HL-60 (cell line): ENCODE measurements at places on chromosomes 1 and 21.

DNA sequence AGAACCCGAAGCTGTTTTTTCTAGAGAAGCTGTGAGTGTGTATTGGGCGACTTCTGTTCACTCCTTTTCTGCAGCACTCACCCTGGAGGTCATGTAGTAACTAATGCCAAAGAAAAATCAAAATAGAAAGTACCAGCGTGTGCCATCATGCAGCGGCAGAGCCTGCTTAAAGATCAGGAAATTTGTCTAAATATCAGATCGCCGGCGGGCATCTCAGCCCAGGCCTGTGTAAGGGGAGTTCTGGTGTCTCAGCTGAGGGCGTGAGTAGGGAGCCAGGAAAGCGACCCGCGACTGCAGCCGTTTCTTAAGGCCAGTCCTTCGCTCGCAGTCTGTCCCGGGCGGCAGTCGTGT, 768 bp downstream of the EDARADD start:
- no peak for DNase-seq

DNA sequence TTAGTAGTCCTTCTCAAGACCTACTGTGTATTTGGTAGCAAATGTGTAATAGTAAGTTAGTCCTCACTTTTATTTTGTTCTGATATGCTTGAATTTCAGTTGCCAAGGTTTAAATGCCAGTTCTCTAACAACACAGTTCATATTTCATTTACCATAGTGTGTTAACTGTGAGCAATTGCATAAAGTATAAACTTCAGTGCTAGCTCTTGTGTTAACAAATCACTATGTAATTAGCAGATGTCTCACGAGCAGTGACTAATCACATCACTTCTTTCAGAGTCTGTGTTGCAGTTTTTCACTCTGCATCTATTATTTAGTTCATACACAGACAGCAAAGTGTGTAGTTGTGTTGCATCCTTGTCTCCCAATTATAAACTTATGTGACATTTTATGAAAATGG, 47.8 kb downstream of the ZMYM4 start:
- DNase-seq, result no peak

GRCh38 chr1:79362470-79362869, 355.9 kb upstream of the ADGRL4 start:
- DNase-seq, result no peak

GRCh38 chr1:187409341-187409740, 580.6 kb downstream of the PLA2G4A start:
- no peak for DNase-seq

- no peak for DNase-seq
Measured at GRCh38 chr1:81298266-81298665, 502.5 kb upstream of the ADGRL2 start.

- no peak for DNase-seq
Measured at GRCh38 chr1:169363046-169363730, 4.4 kb downstream of the NME7 start.

DNA sequence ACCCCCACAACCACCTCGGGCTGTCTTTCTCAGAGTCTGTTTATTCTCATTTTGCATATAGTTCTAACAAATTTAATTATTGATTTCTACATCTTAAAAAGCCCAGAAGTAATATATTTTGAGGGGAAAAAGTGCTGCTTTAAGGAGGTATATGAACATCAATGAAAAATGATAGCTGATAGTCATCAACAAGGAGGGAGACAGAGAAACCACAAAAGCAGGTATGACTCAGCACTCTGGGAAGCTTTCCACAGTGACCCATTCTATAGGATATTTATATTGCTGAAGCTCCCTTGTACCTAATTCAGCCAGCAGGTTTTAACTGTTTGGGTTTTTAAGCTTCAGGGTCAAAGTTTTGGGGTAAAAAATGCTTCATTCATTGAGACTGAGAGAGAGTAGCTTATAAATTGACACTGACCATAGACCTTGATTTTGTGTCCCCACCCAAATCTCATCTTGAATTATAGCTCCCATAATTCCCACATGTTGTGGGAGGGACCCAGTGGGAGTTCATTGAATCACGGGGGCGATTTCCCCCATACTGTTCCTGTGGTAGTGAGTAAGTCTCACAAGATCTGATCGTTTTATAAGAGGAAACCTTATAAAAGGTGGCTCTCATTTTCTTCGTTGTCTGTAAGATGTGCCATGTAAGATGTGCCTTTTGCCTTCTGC, 27.4 kb downstream of the VANGL1 start:
- DNase-seq, result peak; percentile 15

GRCh38 chr1:183571678-183572268, 18.5 kb downstream of the NCF2 start:
- no peak for DNase-seq

DNA sequence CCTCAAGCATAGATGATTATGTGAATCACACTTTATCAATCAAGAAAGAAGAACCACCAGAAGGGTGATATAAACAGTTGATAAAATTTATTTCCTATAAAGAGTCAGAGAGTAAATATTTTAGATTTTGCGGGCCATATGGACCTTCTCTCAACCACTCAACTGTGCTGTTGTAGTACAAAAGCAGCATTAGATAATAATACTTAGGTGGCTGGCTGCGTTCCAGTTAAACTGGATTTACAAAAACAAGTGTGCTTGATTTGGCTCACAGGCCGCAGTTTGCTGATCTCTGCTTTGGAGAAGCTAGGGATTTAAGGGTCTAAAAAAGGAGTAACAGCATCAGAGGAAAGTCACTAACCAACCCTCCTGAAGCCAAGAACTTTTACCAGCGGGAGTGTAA, 1406.0 kb downstream of the KCNT2 start:
- DNase-seq, result no peak

DNA sequence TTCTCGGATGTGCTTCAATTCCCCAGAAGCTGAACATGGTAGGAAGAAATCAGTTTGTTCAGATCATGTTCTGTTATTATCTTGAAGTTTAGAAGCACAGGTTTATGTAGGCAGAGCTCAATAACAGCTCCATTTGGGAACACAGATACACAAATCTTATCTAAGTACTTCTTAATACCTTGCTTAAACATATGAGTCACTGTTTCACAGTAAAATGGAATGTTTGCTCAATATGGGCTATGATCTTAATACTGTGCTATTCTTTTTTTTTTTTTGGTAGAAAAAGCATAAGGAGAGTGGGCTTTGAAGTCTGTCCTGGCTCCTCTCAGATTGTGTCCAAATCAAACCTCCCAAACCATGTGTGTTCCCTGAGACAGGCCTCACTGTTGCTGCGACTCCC, 13.4 kb downstream of the PROK1 start:
- no peak for DNase-seq

- no peak for DNase-seq
Measured at GRCh38 chr1:171218661-171219060, 29.6 kb upstream of the FMO1 start.

DNA sequence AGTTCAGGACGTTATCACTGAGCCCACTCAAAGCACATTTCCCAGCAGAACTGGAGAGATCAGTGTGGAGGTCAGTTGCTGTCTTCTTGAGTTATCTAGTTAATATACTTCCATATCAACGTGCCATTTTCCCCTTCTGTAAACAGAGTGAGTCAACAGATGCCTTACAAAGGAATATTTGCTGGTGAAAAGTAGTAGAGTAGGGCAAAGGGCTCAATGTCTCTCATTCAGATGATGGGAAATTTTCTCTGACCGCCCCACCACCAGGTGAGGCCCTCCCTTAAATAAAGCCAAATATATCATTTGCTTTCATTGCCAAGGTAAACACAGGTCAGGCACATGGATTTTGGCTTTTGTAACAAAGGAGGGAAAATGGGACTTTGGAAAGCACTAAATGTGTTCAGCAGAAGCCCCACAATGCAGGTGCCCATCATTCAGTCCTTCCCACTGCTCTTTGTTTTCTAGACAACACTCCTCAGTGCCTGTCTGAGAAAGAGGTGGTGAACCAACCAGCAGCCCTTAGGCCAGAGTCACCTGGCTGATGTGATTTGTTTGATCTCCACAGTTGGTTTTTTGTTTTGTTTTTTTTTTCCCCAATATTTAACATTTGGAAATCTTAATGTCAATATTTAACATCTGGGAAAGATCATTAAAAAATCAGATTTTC, 40.5 kb upstream of the SAMD13 start:
- DNase-seq, result no peak

GRCh38 chr1:14513111-14513510, 85.4 kb upstream of the KAZN start:
- DNase-seq, result no peak

DNA sequence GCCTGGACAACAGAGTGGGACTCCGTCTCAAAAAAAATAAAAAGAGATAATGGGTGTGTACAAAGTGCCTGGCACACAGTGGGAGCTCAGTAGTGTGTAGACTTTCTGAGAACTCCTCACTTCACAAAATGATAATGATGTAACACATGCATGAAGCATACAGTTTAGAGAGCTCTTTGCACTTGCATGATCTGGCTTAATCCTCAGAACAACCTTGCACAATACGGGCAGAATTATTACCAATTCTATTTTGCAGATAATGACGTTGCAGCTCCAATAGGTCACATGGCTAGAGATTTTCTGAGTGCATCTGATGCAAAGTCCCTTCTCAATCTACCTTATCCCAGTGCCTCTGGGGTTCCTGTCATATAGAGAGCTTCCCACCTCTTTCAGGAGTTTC, 71.4 kb downstream of the CD247 start:
- peak; percentile 16 for DNase-seq

DNA sequence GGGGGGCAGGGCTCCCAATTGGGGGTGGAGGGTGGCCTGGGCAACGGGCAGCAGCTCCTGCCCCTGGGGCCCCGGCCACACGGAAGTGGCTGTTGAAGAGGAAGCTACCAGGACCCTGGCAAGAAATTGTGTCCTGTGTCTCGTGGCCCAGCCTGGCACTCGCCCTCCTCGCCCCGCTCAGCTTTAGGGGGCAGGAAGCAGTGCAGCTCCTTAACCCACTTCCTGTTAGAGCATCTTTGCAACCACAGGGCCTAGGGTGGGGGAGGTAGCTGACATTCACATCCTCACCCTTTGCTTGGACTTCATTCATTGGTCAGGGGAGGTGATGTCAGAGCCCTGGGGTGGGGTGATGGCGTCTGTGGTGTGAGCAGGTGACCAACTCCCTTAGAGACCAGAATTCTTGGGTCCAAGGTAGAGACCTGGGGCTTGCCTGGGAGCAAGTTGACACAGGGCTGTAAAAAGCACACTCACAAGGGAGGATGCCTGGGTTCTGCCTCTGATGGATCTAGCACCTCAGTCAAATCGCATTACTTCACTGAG, at the start of gene ARHGAP30:
ARHGAP30 (minus strand) TSS at position 161 of the 540 bp plus-strand sequence. CDS start 267 bp downstream, outside the sequence.
- peak; percentile 99 for DNase-seq

DNA sequence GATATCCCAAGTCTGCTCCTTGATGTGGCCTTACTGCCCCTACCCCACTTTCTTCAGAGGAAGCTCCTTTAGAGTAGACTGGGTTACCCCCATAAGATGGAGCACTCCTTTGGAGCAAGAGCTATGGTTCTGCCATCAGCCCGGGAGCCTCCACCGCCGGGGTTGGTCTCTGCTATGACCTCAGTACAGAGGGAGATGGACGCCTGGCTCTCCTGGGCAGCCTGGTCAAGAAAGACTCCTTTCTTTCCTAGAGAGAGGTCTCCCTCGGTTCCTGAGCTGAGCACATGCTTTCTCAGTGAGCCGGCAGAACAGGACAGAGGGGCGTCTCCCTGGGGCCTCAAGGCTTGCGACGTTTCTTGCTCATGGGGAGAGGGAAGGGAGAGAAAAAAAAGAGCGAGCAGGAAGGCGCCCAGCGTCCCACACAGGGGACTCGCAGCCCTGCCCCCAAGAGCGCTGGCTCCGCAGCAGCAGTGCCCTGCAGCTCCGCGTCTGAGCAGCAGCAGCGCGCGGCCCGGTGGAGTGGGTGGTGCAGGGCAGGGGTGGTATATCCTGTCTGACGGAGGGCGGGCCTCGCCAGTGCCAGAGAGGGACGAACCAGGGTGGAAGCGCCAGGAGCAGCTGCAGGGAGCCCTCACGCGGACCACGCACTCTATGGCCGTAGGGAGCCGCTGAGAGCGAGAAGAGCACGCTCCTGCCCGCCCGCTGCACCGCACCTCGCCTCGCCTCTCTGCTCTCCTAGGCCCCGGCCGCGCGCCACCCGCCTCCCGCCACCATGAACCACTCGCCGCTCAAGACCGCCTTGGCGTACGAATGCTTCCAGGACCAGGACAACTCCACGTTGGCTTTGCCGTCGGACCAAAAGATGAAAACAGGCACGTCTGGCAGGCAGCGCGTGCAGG, at the start of gene PKP1:
PKP1 (plus strand) TSS at position 576 of the 899 bp plus-strand sequence; CDS start at position 773, 197 bp downstream.
- no peak for DNase-seq

- DNase-seq, result no peak
Measured at GRCh38 chr1:175481126-175482070, 262.0 kb downstream of the TNR start.

- DNase-seq, result no peak
Measured at GRCh38 chr1:37831809-37832208, 23.8 kb upstream of the YRDC start.

- DNase-seq, result no peak
Measured at GRCh38 chr1:206706298-206706791, 21.6 kb downstream of the MAPKAPK2 start.

DNA sequence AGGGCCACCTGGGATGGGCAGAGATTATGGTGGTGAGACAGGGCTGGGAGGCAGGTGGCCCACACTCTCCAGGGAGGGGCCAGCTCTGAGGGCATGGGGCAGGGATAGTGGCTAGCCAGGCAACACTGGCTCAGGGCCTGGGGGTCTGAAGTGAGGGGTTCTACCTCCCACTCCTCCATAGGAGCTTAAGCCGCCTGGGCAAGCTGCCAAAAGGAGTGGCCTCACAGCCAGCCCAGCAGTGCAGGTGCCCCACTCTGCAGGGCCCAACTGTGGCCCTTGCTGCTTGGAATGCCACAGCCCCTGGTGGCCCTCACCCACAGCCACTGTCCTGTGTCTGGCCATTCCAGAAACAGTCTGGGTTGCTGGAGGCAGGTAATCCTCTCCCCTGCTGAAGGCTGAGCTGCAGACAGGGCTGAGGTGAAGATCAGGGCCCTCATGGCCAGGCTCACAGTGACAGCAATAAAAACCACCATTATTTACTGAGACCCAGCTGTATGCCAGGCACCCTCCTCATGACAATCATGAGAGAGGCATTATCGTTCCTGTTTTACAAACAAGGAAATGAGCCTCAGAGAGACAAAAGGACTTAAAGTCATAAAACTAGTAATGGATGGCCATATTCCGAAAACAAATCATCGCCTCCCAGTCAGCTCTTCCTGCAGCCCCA, 31.0 kb downstream of the KIF21B start:
- DNase-seq, result no peak

- no peak for DNase-seq
Measured at GRCh38 chr1:209586221-209586740, 2.8 kb downstream of the CAMK1G start.

- DNase-seq, result no peak
Measured at GRCh38 chr21:21188513-21189195, 190.4 kb downstream of the NCAM2 start.
